ENCODE measurements at places on chromosomes 4 and X. TPM values are rescaled to one million over a fixed set of nuclear protein-coding genes. Genes with fewer than 3 reads are reported as not detected.

The STAP1 gene
- total RNA-seq, result not detected

The ZIC3 gene
- total RNA-seq, result not detected

The RASGEF1B gene
- 3.2 TPM for total RNA-seq

The NMU gene
- total RNA-seq, result not detected

The PLAC8 gene
- 0.79 TPM for total RNA-seq

The HERC6 gene
- 6.1 TPM for total RNA-seq

The ARMCX4 gene
- total RNA-seq, result 5.2 TPM

The SGCB gene
- 68.9 TPM for total RNA-seq

The RAB9B gene
- 43.4 TPM for total RNA-seq
